Right lung (tissue), 10 donors: ENCODE measurements at places on chromosomes 3 and 15. TPM values are rescaled to one million over a fixed set of nuclear protein-coding genes. Genes with fewer than 3 reads are reported as not detected.

PHC3 gene
- 44.4 TPM for polyA plus RNA-seq

PLA2G4F gene
- 11.8 TPM for polyA plus RNA-seq

CELSR3 gene
- 0.99 TPM for polyA plus RNA-seq

GRCh38 chr3:122943828-122944190 lies 83.8 kb downstream of the SEMA5B start:
- no peak for DNase-seq

GRCh38 chr3:160128056-160128455 lies 97.2 kb upstream of the C3orf80 start:
- no peak for DNase-seq

GRCh38 chr3:113166719-113167492 lies 44.5 kb upstream of the BOC start:
- DNase-seq: peak; percentile 74

- DNase-seq: no peak
Measured at GRCh38 chr3:97979610-97980009, 7.4 kb upstream of the RIOX2 start.

DNA sequence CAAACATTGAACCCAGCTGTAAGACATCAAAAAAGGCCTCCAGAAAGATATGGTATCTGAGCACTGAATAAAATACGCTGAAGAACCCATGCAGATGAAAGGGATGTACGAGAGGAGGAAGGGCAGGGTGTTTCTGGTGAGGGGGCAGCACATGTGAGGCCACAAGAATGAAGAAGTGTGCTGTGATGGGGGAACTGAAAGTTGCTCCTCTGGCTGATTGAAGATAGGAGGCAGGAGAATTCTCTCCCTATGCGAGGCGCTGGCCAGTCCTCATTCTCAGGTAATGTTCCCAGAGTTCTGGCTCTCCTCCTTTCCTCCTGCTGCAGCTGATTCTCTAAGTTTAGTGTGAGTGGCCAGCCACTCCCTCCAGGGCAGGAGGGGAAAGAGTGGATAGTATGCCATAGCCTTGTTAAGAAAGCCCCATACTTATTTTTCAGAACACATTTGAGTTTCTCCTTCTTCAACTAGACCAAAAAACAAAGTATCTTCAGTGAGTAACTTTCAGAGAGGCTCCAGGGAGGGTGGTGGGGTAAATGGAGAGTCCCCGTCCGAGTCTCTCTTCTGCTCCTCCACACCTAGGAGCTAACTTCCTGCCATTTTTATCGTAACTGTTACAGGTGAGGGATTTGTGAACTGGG lies 26.9 kb upstream of the MYO1E start:
- no peak for DNase-seq

DNA sequence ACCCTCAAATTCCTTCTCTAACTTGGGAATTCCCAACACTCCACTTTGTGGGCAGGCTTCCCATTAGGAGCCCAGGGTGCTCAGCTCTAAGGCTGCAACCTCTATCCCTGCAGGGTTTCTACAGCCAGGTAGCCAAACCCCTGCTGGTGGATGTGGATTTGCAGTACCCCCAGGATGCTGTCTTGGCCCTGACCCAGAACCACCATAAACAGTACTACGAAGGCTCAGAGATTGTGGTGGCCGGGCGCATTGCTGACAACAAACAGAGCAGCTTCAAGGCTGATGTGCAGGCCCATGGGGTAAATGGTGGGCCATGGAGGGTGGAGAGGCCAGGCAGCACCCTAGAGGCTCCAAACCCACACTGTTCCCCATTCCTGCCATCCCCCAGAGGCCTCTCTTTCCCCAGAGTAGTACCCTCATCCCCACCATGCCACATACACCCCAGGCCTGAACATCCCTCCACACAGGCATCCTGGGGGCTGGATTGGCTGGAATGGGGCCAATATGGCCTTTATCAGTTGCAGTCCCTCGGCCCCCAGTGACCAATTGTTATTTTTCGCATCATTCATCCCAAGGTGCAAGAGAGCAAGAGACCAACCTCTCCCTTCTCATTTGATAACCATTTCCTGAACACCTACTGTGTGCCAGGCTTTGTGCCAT lies 7.7 kb downstream of the ITIH1 start:
- no peak for DNase-seq

GRCh38 chr3:36900474-36901443 lies 44.1 kb downstream of the TRANK1 start:
- no peak for DNase-seq

DNA sequence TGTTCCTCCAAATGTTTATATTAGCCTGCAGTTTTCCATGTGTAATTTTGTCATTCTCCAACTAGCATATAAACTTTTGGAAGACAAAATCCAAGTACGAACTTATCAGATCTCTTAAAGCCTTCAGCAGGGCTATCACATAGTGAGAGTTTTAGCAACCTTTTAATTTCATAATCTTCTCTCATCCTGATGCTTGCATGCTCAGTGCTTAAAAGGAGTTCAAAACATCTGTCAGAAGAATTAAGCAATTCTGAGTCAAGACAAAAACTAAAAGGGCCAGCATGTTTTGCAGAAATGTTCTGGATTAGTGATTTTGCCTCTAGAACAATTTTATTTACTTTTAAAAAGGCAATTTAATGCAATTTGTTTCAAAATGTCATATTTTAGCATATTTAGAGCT lies 73.4 kb upstream of the SLC2A2 start:
- DNase-seq: no peak

DNA sequence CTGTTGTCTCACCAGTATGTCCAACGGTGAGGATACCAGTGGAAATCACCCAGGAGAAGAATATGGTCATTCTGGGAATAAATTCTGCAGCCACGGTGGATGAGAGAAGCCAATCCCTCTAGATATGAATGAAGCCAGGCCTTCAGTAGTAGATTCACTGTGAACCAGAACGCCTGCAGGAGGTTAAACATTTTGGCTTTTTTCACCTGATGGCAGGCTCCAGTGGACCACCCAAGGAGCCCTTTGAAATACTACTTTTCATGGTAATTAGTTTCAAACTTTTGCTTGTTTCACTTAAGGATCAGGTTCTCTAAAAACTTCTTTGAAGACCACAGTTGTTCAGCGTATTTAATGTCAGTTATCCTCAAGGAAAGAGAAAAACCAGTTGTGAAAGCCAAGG lies 353.4 kb downstream of the RORA start:
- no peak for DNase-seq
